Tibial nerve (tissue), 4 donors: ENCODE measurements at places on chromosomes 5 and 9.

DNA sequence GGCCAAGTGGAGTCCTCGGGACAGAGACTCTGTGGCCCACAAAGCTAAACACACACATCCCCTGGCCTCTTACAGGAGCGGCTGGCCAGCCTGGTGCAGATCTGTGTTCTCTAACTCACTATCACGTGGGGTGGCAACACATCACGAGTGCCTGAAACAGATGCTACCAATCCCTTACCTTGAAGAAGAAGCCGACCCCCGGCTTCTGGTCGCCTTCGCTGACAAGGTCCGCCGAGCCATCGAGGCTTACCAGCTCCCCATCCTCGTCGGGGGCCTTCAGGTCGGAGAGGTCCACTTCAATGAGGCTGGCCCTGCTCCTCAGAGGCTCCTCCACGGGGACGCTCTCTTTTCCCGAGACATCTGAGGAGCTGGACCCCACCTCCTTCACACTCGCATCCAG lies 86.7 kb downstream of the CAMSAP1 start:
- DNase-seq: no peak

- DNase-seq: no peak
These were observed 83.3 kb downstream of the ICE1 start for GRCh38 chr5:5505815-5506214.

DNA sequence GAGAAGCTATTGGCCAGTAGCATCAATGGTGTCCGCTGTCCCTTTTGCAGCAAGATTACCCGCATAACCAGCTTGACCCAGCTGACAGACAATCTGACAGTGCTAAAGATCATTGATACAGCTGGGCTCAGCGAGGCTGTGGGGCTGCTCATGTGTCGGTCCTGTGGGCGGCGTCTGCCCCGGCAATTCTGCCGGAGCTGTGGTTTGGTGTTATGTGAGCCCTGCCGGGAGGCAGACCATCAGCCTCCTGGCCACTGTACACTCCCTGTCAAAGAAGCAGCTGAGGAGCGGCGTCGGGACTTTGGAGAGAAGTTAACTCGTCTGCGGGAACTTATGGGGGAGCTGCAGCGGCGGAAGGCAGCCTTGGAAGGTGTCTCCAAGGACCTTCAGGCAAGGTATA lies 10.8 kb downstream of the TRIM32 start:
- DNase-seq: no peak

DNA sequence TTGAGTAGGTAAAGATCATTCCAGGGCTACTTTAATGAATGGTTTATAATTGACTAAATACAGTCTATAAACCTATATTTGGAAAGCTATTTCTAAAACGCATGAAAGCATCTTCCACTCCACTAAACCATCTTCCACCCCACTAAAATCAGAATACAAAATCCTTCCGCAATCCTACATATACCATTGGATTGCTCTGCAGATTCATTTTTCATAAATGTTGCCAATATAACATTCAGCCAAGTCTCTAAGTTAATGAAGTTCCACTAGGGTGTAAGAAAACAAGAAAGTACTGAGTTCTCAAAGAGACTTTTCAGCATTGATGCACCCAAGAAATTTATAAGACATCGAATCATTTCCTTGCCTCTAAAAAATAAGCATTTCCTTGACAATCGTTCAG lies 4.7 kb downstream of the SLC24A2 start:
- no peak for DNase-seq
